ENCODE measurements at places on chromosomes 2 and 18. TPM values are rescaled to one million over a fixed set of nuclear protein-coding genes. Genes with fewer than 3 reads are reported as not detected.

The PLCL1 gene
- polyA plus RNA-seq = 10.3 TPM

The FBXO48 gene
- polyA plus RNA-seq = 0.30 TPM

GRCh38 chr18:4781873-4782272 is 326.8 kb upstream of the DLGAP1 start:
- DNase-seq = no peak

DNA sequence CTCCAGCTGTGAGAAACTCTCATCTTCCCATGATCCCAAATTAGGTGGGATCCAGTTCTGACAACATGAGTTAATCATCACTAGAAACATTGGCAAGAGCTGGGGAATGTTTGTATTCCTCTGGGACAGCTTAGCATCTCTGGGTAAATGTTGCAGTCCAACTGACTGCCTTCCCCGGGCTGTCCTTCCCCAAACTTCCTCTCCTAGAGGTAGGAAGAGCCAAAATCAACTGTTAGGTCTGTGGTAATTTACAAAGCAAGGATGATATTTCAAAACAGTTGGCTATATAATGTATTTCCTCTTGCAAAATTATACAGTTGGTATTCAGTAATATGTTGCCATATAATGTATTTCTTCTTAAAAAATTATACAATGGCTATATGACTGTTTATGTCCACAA is 148.5 kb downstream of the MGAT5 start:
- DNase-seq = no peak

The LRP2 gene
- polyA plus RNA-seq = not detected

The SERPINB11 gene
- not detected for polyA plus RNA-seq

GRCh38 chr2:200494048-200494447 is 15.8 kb downstream of the KCTD18 start:
- no peak for DNase-seq

DNA sequence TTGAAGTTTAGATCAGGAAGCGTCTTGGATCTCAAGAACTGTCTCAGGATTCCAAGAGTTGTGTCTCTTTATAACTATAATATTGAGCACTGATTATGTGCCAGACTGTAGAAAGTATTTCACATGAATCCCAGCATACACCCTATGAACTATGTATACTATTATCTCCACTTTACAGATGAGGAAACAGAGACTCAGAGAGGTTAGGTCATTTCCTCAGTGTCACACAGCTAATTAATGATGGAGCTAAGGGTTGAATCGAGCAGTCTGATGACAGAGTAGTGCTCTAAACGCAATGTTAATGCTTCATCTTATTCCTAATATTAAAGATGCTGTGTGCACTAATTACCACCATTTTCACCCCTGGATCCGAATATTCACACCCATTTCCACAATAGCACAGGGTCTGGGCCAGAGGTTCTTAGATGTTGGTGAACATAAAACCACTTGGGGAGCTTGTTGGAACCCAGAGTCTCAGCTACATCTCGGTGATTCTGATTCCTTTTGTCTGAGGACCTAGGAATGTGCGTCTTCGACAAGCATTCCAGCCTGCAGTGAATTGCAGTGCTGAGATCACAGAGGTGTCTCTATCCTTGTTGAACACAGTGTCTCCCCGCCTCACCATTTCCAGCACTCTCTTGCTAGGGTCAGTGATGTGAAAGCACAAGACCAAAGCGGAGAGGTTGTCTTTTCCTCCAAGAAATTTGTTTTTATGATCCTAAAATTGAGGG is 213.8 kb downstream of the SP3 start:
- DNase-seq = no peak

DNA sequence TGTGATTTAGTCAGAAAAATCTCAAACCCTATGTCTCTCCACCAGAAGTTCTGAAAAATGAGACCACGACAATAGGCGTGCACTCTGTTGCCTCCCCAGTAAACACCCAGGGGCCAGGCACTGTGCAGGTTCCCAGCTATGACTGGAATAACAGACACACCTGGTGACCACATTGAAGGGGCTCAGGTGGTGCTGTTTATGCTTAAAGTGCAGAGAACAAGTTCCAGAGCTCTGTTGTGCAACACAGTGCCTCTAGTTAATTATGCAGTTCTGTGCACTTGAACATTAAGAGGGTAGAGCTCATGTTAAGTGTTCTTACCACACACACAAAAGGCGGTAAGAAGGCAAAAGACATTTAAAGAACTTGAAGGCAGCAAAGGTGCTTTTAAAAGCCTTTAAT is 52.6 kb upstream of the AFF3 start:
- DNase-seq = no peak

DNA sequence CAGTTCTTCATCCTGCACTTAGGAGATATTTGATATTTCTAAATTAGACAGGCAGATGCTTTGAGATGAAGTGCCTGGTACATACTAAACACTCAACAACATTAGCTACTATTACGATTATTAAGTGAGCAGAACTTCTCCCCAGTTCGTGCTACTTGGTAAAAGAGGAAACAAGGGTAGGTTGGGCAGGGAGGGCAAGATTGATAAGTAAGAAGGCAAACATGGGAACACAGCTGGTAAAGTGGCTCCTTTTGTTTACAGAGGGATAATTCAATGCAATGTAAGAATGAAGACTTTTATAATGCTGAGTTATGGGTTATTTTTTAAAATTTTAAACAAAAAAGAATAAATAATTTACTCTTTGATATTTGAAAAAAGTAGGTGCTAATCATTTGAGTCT is 15.9 kb upstream of the WIPF1 start:
- no peak for DNase-seq

DNA sequence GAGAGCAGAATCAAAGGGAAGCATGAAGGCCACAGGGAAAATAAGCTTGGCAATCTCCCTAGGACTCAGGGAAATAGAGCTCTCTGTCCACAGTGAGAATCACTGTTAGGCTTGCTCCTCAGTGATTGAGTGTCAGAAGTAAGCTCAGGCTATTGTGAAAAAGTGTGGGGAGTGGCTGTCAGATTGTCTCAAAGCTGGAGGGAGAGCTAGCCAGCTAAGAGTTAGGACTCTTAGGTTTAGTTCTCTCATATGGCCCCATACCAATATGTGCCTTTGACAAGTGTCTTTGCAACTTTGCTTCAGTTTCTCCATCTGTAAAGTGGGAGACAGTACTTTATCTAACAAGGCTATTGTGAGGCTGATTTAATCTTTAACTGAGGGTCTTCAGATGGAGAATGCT is 17.2 kb downstream of the EIF4E2 start:
- no peak for DNase-seq

DNA sequence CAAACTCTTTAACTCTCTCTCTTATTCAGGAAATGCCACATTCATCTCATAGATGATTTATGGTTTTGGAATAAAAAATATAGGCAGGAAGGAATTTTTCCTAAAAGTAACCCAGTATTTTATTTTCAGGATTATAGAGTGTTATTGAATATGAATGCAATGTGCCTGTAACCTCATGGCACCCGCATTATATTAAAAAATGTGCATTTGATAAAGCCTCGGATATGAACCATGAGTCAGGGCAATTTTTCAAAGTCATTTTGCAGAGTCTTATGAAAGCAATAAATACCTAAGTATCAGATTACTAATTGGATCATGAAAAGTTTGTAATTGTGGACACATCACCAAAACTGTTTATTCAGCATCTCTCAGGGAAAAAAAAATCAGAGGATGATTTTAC is 573.8 kb downstream of the TSN start:
- no peak for DNase-seq

- DNase-seq = no peak
Observed at GRCh38 chr2:42170619-42171395, 1.7 kb downstream of the EML4 start.

DNA sequence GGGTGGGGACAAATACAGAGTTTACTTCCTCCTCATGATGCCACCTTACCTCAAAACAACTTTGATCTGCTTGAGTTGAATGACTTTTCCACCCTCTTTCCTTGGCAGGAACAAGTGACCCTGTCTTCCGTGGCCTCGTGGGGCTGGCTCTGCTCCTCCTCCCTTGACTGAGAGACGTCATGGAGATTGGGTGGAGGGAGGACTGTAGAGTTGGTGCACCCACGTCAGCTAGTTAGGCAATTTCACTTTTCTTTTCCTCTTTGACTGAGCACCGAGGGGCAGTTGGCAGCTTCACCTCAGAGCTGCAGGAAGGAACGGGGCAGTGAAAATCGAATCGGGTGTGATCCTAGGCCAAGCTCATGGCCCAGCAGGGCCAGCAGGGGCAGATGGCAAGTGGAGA is at the start of gene SP140:
TSS of gene SP140 (plus strand) at position 251 of the 400 bp plus-strand sequence. CDS start at position 360, 109 bp downstream.
- no peak for DNase-seq

The MATN3 gene
- polyA plus RNA-seq = 4.0 TPM

The RNF144A gene
- 17.3 TPM for polyA plus RNA-seq

The DNER gene
- 1.4 TPM for polyA plus RNA-seq

The FMNL2 gene
- 16.1 TPM for polyA plus RNA-seq

DNA sequence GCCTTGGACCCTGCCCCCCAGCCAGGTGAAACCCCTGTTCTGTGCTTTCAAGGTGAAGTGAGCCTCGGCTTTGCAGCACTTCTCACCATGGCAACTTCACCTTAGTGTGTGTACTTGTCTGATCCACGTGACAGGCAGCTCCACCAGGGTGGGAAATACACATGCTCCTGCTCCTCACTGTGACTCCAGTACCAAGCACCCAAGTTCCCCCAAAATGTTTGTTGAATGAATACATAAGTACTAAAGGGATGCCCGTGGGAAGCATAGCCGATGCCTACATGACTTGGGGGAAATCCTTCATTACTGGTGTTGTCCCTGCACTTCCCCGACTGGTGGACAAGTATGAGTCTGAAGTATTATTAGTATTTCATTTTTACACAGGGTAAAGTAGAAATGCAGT is 41.8 kb upstream of the GBX2 start:
- DNase-seq = no peak

The IL1RN gene
- polyA plus RNA-seq = not detected

DNA sequence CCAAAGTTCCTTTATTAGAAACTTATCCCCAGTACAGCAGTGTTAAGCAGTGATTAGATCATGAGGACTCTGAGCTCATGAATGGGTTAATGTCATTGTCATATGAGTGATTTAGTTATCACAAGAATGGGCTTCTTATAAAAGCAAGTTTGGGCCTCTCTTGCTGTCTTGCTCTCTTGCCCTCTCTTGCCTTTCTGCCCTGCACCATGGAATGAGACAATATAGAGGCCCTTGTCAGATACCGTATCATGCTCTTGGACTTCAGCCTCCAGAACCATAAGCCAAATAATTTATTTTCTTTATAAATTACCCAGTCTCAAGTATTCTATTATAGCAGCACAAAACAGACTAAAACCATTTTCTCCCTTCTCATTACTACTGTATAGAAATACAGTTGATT is 125.8 kb downstream of the TRABD2A start:
- DNase-seq = no peak

Measured in SK-N-SH (cell line).